Anterior cingulate cortex (tissue), 58 donors: ENCODE measurements at places on chromosomes 6 and 20.
A peak's percentile ranks its signal among the peaks of the same experiment; 100 is the strongest.

GRCh38 chr6:27312146-27312949 lies at the start of gene POM121L2:
TSS of gene POM121L2 (minus strand) at chr6:27312273. CDS start at chr6:27312170, 103 bp downstream.
- DNase-seq: peak; percentile 12

DNA sequence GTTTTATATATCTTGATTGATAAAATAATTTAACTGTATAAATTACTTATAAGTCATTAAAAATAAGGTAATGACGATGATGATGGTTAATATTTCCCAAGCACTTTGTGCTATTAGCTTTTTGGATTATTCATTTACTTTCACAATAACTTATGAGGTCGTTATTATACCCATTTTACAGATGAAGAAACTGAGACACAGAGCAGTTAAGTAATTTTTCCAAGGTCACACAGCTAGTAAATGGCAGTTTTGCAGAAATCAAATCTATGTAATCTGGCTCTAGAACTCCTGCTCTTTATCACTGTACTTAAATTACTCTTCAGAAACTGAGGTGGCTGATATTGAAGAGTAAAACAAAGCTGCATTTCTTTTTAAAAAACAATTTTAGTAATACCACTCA lies 18.2 kb downstream of the NOL7 start:
- DNase-seq: no peak

DNA sequence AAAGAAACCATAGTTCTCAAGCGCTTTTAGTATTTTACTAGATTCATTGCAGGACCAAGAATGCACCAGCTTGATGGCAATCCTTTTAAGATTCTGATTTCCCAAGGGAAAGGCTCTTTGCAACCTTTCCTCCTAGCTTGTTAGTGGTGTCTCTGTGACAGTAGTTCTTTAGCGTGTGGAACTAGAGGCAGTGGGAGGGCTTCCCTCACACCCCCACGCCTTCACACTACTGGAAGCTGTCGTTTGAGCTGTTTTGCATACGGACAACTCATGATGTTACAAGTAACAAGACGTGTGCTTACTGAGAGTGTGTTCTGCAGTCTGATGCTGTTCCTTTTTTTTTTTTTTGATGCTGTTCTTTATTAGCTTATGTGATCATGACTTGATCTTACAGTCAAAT lies 34.1 kb downstream of the EYA4 start:
- DNase-seq: no peak

DNA sequence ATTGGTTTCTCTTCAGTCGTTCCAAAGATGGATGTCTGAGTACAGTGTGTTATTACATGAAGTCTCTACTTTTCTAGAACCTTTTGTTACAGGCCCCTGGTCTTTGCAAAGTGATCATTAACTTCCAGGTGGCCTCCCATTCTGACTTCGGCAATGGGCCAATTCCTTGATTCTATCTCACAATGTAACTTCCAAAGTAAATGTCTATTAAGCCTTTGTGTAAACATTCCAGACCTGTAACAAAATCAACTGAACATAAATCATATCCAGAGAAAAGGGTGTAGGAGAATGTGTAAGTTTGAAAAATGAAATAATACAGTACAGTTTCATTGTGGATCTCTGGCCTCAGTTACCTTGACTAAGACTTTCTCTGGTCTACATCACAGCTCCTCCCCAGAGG lies 187.8 kb upstream of the JAG1 start:
- no peak for DNase-seq

GRCh38 chr6:30150671-30151395 lies 10.2 kb downstream of the TRIM10 start:
- no peak for DNase-seq

DNA sequence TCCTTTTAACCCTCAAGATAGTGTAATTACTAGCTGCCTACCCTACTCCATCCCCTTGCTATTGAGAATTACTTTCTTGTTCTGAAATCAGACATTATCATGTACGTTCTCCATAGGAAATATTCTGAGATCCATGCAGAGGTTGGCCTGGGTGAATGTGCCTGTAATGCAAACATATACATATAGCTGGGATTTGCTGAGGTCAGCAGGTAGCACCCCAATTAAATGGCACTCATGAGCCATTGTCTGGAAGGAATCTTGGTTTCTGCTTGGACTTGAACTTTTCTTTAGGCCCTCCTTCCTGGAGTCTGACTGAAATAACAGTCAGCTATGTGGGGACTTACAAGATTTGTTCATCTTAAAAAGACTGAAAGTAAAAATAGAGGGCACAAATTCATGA lies 3.7 kb downstream of the HLA-DQB2 start:
- DNase-seq: no peak

- DNase-seq: no peak
Measured at GRCh38 chr6:37816599-37817375, 2.7 kb upstream of the ZFAND3 start.
